ENCODE measurements at places on chromosomes 1 and 21.

DNA sequence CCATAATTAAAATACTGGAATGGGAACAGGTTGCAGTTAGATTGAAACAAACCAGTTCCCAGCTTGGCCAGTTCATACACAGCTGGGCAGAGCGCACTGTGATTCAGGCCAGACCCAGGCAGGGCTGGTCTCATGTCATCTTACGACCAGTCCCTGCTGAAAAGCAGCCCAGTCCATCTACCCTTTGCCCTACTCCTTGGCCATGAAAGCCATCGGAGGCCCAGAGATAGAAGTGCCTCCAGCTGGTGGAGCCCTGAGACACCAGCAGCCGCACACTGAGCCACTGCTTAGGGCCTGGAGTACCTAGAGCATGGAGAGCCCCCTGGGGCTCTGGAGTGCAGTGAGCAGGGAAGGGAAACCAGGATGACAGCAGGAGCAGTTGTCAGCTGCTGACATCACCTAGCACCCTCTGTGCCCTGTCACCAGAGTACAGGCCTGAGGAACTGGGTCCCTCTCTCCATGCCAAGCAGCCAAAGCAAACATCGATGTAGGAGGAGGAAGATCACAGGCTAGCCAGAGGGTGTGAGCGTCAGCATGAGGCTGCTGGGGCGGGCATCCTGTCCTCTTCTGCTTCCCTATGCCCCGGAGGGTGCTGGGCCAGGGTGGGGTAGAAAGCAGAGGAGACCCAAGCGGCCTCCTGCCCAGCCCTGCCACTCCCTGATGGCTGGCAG is 34.2 kb upstream of the TMEM125 start:
- DNase-seq: no peak

- no peak for DNase-seq
Measured at GRCh38 chr1:4974981-4975685, 320.7 kb downstream of the AJAP1 start.

DNA sequence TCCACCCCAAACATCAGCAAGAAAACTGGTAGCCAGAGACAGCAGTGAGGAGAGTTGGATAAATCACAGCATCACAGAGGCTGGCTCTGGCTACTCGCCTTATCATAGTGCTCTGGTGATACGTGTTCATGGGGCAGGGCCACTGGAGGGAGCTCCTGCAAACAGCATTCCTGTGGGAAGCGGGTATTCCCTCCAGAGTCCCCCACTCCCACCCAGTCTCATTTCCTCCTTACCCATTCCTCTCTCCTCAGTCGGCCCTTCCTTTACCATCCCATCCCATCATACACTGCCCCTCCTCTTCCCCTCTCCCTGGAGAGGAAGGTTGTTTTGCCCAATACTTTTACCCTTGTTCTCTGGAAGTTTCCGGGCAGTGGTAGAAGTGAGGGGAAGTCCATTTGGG is 7.1 kb downstream of the NHLH2 start:
- DNase-seq: no peak

GRCh38 chr1:112358061-112358770 is 37.8 kb upstream of the CTTNBP2NL start:
- DNase-seq: no peak

DNA sequence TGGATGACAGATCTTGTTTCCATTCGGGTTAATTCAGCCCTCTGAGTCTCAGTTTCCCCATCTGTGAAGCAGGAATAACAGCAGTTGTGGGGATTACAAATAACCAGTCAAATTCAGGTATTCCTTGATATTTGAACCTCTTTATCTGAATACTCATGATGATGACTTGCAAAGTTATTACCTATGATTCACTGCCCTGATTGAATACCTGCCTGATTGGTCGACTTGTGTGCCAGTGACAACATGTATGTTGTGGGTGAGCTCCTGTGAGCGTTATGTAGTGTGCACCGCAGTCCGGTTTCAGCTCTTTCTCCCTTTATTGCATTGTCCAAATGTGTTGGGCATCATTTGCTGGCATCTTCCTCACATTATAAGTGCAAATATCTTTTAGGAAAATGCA is 9.5 kb upstream of the TMEM61 start:
- DNase-seq: no peak

GRCh38 chr21:35179990-35180540 is 131.0 kb upstream of the RUNX1 start:
- no peak for DNase-seq

GRCh38 chr1:231420299-231420958 is 1.7 kb downstream of the EGLN1 start:
- peak; percentile 1 for DNase-seq

GRCh38 chr1:6280761-6281451 is 20.0 kb upstream of the GPR153 start:
- no peak for DNase-seq

DNA sequence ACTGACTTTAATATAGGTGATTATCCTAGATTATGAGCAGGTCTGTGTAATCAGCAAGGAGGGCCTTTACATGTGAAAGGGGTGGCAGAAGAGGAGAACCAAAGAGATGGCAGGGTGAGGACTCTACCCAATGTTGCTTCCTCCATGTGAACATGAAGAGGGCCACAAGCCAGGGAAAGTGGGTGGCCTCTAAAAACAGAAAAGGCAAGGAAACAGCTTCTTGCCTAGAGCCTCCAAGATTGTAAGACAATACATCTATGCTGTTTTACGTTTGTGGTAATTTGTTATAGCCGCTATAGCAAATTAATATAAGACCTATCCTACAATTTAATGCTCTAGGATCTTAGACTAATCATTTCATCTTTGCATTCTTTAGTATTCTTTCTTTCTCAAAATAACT is 85.5 kb downstream of the PLPP3 start:
- no peak for DNase-seq

- DNase-seq: no peak
Measured at GRCh38 chr1:198893763-198894444, 255.1 kb downstream of the PTPRC start.
